ENCODE measurements at places on chromosomes 7 and 10. TPM values are rescaled to one million over a fixed set of nuclear protein-coding genes. Genes with fewer than 3 reads are reported as not detected.

DNA sequence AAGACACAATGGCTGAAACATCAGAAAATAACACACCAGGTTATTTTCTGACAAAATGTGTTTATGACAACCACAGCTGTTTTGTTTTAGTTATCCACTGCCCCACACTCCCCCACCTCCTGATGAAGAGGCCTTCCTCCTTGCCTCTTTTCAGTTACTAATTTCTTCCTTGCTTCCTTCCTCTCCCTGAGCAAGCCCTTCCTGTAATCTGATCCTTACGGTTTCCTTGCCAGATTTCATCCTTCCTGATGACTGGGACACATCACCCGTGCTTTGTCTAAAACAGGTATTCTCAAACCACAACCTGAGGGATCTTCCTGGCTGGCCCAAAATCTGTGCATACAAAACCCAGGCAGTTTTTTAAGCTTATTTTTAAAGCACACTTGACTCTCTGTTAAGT lies 39.4 kb downstream of the CHST15 start:
- no peak for DNase-seq

- no peak for DNase-seq
These were observed 60.6 kb downstream of the MAP3K8 start for GRCh38 chr10:30494558-30494957.

- DNase-seq = no peak
These were observed 1.3 kb downstream of the LIMK1 start for GRCh38 chr7:74084722-74085578.

GRCh38 chr10:88592381-88592780 lies 5.8 kb downstream of the LIPJ start:
- DNase-seq = no peak

DNA sequence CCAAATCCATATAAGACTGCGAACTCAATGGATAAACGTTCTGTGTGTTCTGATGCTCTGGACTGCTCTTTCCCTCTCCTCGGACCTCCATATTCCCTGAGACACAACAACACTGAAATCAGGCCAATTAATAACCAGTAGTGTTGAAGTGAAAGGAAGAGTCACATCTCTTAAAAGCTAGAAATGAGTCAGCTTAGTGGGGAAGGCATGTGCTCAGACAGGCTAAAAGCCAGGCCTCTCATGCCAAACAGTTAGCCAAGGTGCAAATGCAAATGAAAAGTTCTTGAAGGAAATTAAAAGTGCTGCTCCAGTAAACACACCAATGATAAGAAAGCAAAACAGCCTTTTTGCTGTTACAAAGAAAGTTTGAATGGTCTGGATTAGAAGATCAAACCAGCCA lies 29.3 kb downstream of the TNS3 start:
- no peak for DNase-seq

DNA sequence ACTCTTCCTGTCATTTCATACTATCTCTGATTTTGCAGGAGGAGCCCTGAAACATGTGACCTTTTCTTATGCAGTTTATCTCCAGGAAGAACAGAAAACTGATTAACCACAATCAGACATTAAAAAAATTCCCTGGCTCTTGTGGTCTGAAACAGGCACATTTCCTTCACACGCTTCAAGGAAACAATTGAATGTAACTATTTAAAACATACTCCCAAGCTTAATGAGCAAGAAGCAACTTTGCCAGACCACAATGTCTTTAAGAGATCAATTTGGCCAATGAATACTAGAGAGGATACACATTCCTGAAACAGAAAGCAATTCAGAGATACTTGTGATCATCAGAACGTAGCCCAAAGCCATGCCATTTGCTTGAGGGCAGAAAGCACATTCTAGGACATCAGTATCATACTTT lies 65.8 kb downstream of the PIP4K2A start:
- no peak for DNase-seq

GRCh38 chr7:74464931-74465886 lies 11.5 kb downstream of the GTF2IRD1 start:
- no peak for DNase-seq

- no peak for DNase-seq
These were observed 10.2 kb downstream of the SLIT1 start for GRCh38 chr10:97175586-97175985.

- peak; percentile 77 for DNase-seq
These were observed 104.6 kb upstream of the PPIF start for GRCh38 chr10:79242620-79243152.

GRCh38 chr10:2714597-2714996 lies 352.8 kb upstream of the PFKP start:
- DNase-seq = no peak

- DNase-seq = no peak
These were observed 205.8 kb upstream of the SHH start for GRCh38 chr7:156017916-156018700.

The WDR86 gene
- polyA plus RNA-seq = 9.8 TPM

The H2BK1 gene
- not detected for polyA plus RNA-seq

The SLC18A3 gene
- polyA plus RNA-seq = not detected

The ECHDC3 gene
- polyA plus RNA-seq = 9.6 TPM

The NKX1-2 gene
- polyA plus RNA-seq = not detected

The WNT2 gene
- 1.1 TPM for polyA plus RNA-seq

The CUEDC2 gene
- polyA plus RNA-seq = 55.8 TPM

The SCIN gene
- polyA plus RNA-seq = 0.80 TPM

The ZNF511 gene
- 40.7 TPM for polyA plus RNA-seq
